Effector memory CD8-positive, alpha-beta T cell (primary cell): ENCODE measurements at places on chromosomes 6 and 20.

GRCh38 chr6:42831237-42831636 is 48.2 kb upstream of the RPL7L1 start:
- peaks cover 7% of the 10 kb centered on the region for H3K4me1 ChIP-seq
- H3K27ac ChIP-seq, result peak overlapping the region; percentile 26
- no peaks in the 10 kb centered on the region for H3K27me3 ChIP-seq
- no peak overlapping the region for H3K4me3 ChIP-seq
- peaks cover 53% of the 10 kb centered on the region for H3K36me3 ChIP-seq
- DNase-seq, result no peak

DNA sequence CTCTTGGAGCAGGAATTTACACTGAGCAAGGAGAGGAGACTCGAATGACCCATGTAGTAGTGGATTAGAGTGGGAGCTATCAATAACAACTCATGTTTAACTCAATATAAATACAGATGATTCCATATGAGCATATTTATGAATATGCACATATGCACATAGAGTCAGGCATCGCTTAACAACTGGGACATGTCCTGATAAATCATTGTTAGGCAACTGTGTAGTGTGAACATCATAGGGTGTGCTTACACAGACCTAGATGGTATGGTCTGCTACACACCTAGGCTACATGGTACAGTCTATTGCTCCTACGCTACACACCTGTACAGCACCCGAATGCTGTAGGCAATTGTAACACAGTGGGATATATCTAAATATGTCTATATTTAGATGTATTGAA is 75.9 kb upstream of the RALGAPA2 start:
- DNase-seq, result no peak
- H3K27me3 ChIP-seq, result peaks cover 25% of the 10 kb centered on the region
- H3K27ac ChIP-seq, result no peak overlapping the region
- no peaks in the 10 kb centered on the region for H3K36me3 ChIP-seq

DNA sequence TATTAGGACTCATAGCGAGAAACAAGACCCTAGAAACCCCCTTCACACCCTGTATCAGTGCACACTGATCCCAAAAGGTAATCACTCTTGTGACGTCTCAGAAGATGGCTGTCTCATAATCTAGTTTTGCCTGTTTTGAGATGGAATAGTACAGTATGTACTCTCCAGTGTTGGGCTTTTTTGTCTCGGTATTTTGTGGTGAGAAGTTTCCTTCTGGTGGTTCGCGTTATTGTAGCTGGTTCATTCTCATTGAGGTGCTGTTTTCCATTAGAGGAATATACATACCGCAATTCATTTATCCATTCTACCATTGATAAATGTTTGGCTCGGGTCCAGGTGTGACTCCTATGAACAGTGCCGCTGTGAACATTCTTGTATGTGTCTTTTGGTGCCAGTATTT is 27.9 kb upstream of the MAP3K4 start:
- H3K4me1 ChIP-seq, result no peaks in the 10 kb centered on the region
- H3K27ac ChIP-seq, result no peak overlapping the region
- no peak overlapping the region for H3K4me3 ChIP-seq
- H3K36me3 ChIP-seq, result no peaks in the 10 kb centered on the region
- no peak for DNase-seq
- peaks cover 35% of the 10 kb centered on the region for H3K27me3 ChIP-seq

DNA sequence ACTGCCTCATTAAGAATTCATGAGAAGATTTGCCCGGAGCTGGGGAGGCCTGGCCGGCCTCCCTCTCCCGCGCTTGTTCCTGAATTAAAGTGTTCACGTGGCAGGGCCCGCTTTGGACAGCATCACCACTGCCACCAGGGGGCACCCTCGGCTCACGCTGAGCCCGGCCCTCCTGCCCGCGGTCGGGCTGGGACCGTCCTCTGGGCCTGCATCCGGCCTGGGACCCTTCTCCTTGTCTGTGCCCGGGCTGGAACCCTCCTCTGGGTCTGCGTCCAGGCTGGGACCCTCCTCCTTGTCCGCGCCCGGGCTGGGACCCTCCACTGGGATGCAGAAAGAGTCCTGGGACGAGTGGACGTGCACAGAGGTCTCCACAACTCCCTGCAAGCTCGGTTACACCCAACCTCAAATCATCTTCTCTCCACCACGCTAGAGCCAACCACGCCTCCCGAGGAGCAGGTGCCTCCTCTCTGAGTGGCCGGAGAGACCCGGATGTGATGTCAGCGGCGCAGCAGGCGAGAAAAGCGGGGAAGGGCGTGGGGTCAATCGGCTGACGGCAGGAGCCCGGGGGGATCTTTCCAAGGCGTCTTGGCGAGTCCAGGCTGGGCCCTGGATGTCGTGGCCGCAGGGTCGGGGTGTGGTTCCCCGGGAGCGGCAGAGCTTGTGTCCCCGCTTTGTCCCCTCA is 50.9 kb upstream of the DACT2 start:
- H3K27ac ChIP-seq, result no peak overlapping the region
- H3K4me3 ChIP-seq, result no peak overlapping the region
- H3K4me1 ChIP-seq, result no peaks in the 10 kb centered on the region
- peak; percentile 56 for DNase-seq
- H3K36me3 ChIP-seq, result no peaks in the 10 kb centered on the region
- no peaks in the 10 kb centered on the region for H3K27me3 ChIP-seq

- H3K4me3 ChIP-seq, result no peak overlapping the region
- peaks cover 5% of the 10 kb centered on the region for H3K36me3 ChIP-seq
- no peak overlapping the region for H3K27ac ChIP-seq
- no peaks in the 10 kb centered on the region for H3K27me3 ChIP-seq
Observed at GRCh38 chr6:156879186-156879585, 102.0 kb downstream of the ARID1B start.

- H3K27ac ChIP-seq, result no peak overlapping the region
- no peak for DNase-seq
- no peaks in the 10 kb centered on the region for H3K4me1 ChIP-seq
- H3K4me3 ChIP-seq, result no peak overlapping the region
Observed at GRCh38 chr6:1283501-1283900, 28.4 kb upstream of the FOXQ1 start.

- DNase-seq, result no peak
- H3K36me3 ChIP-seq, result peaks cover 4% of the 10 kb centered on the region
- peaks cover 18% of the 10 kb centered on the region for H3K4me1 ChIP-seq
- no peak overlapping the region for H3K4me3 ChIP-seq
Observed at GRCh38 chr20:33784225-33784624, 26.9 kb upstream of the CHMP4B start.

DNA sequence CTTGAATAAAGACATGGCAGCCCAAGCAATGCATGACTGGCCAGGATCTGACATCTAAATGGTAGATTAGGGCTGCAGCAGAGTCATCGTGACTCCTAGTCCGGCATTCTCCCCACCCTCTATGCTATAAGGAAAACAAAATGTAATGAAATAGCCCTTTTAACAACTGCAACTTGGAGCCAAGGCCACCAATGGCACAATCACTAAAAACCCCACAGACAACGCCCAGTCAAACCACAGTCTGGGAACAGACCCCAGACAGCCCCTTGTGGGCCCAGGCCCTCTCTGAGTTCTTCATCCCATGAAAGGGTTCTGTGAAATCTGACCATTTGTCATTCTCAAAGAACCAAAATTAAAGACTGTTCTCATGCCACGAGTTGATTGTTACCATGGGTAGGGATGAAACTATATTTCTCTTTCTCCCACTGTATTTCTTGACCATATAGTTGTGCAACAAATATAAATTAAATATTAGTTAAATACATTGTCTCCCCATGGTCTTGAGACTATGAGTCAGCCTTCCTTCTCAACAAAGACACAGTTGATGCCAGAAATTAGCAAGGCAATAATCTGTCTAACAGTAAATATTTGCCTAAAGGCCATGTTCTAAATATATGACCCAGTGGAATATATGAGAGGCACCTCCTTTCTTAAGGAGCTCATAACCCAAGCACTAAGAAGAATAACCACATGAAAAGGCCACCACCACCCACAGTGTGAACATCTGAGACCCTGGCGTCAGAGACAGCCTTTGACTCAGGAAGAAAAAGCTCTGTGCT is 85.6 kb upstream of the SSTR4 start:
- no peak overlapping the region for H3K27ac ChIP-seq
- H3K27me3 ChIP-seq, result no peaks in the 10 kb centered on the region
- no peaks in the 10 kb centered on the region for H3K36me3 ChIP-seq

DNA sequence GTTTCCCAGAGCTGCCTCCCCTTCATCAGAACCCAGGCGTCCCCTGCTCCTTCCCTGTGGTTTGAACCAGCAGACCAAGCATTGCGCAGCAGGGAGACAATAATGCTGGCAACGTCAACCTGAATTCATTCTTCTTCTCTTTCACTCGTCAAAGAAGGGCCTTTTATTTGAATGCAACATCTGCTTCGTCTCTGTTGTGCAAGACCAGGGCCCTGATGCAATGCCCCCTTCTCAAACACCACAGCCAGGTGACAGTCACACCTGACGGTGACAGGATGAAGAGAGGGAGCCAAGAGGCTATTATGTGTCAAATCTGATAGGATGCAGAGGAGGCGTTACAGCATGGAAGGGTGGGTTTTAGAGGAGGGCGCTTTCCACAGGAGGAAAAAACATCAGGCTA is 8.0 kb downstream of the INSM1 start:
- peaks cover 46% of the 10 kb centered on the region for H3K27me3 ChIP-seq
- H3K36me3 ChIP-seq, result no peaks in the 10 kb centered on the region
- DNase-seq, result no peak
- no peaks in the 10 kb centered on the region for H3K4me1 ChIP-seq
- H3K27ac ChIP-seq, result no peak overlapping the region

DNA sequence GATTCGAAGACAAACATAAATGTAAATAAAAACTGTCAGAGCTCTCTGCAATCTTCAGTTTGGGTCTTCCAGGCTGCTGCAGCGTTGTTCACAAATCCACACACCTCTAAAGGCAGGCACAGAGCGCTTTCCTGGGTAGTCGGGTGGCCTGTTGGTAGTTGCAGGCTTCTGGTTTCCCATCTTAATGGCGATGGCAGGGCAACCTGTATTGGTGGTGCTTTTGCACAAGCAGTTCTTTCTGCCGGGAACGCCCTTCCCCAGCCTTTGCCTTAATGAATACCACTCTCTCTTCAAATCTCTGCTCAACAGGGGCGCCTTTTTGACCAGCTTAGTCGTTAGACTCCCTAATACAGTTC is 723 bp upstream of the IFT52 start:
- peak overlapping the region; percentile 92 for H3K27ac ChIP-seq
- DNase-seq, result peak; percentile 20
- peaks cover 12% of the 10 kb centered on the region for H3K36me3 ChIP-seq

GRCh38 chr6:10030942-10031537 is 383.8 kb downstream of the TFAP2A start:
- H3K36me3 ChIP-seq, result no peaks in the 10 kb centered on the region
- no peak overlapping the region for H3K4me3 ChIP-seq
- no peak overlapping the region for H3K27ac ChIP-seq
- DNase-seq, result no peak
- no peaks in the 10 kb centered on the region for H3K4me1 ChIP-seq

- no peaks in the 10 kb centered on the region for H3K27me3 ChIP-seq
- no peak overlapping the region for H3K27ac ChIP-seq
- peaks cover 12% of the 10 kb centered on the region for H3K36me3 ChIP-seq
- no peaks in the 10 kb centered on the region for H3K4me1 ChIP-seq
- no peak overlapping the region for H3K4me3 ChIP-seq
Observed at GRCh38 chr6:108207013-108207412, 41.2 kb downstream of the NR2E1 start.
